ENCODE measurements at places on chromosomes 2 and 18.

- no peak for DNase-seq
Measured at GRCh38 chr2:113703386-113704299, 52.8 kb downstream of the SLC35F5 start.

DNA sequence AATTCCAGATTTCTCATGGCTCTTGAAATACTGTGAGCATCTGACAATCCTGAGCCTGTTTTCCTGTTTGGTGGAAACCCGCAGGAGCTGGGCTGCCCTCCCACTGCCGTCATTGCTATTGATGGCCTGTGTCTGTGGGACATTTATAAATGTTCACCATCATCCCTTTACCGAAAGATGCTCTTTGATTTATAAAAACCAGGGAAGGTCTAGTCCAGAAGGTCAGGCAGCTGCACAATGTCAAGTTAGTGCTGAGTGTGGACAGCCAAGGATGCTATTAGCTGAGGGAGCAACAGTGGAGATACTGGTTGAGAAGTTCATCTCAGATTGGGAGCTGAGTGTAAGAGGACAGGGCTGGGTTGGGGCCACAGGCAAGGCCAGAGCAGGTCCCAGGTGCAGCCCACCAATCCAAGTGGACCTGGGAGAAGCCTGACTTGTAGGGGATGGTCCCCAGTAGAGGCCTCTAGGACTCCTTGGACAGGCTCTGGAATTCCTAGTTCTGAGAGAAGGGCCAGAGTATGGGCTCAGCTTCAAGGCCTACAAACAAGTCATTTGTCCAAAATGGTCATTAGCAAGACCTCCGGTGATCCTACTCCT is 55.1 kb downstream of the COPS8 start:
- no peak for DNase-seq

- no peak for DNase-seq
Measured at GRCh38 chr2:130351711-130352110, 4.1 kb upstream of the PTPN18 start.

DNA sequence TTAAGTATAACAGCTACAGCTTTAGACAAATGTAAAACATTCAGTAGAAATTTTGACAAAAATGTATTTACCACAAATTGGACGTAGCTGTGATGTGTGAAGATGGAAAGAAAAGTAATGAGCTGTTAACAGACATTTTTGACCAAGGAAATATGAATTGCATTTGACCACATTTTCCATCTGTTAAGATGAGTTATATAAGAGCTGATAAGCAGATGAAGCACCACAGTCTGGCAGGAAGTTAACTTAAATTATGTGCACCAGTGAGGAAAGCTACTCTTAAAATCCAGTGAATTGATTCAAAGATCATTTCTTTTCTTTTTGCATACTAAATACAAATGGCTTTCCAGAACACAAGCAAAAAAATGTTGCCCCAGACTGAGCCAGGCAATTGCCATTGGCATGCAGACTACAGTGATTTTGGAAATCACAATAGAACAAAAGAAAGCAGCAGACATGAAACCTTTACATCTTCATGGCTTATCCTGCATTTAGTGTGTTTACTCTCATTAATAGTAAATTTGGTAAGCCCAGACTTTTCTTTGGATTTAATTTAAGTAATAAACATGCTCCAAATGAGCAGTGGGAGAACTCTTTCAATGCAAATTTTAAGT is 493.7 kb downstream of the TMX3 start:
- DNase-seq = no peak

- no peak for DNase-seq
Measured at GRCh38 chr2:43376523-43377198, 150.3 kb upstream of the ZFP36L2 start.

GRCh38 chr2:32926708-32927084 is 20.1 kb upstream of the LTBP1 start:
- no peak for DNase-seq

- no peak for DNase-seq
Measured at GRCh38 chr18:13791181-13791580, 32.8 kb upstream of the MC5R start.

DNA sequence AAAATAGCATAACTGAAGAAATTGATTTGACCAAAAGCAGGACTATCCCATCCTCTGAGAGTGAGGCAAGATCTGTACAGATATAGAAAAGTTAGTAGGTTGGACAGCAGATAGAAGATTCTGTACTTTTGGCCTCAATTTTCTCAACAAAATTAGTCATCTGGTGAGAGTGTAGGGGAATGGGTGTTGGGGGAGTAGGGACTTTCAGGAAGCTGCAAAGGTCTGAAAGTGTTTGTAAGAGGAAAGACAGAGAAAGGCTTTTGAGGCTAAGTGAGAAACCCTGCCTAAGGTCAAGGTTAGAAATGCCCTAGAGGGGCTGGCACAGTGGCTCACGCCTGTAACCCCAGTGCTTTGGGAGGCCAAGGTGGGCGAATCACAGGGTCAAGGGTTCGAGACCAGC is 40.3 kb downstream of the DAPL1 start:
- no peak for DNase-seq

GRCh38 chr2:100739735-100740432 is 80.1 kb upstream of the NPAS2 start:
- no peak for DNase-seq

GRCh38 chr2:216698895-216699294 is 3.5 kb upstream of the IGFBP5 start:
- DNase-seq = peak; percentile 39

- DNase-seq = no peak
Measured at GRCh38 chr2:42769583-42770287, 5.8 kb upstream of the OXER1 start.

- DNase-seq = no peak
Measured at GRCh38 chr2:1588978-1589621, 155.2 kb downstream of the PXDN start.

Data from NCI-H1930 (cell line).